SW480 (cell line): ENCODE measurements at places on chromosomes 12 and 14.

DNA sequence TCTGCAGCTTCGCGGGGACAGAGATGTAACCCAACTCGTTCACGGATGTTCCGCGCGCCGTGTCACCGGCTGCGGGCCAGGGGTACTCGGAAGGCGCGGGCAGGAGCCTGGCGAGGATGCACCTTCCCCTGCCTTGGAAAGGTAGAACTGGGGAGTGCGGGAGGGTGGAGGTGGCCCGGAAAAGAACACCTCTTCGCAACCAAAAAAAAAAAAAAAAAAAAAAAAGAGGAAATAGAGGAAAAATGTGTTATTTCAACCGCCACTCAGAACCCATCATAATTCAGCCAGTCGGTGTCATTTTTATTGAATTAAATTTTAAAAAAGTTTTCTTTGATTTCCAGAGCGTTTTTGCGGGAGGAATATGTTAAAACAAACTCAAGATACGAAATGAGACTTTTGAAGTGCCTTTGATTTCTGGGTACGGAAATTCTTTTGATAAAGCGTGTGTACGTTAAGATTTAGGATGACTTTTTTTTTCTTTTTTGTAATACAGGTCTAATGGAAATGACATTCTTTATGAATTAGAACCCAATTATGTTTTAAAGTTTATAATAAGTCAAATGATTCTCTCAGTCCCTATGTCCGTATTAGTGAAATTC, 8.9 kb downstream of the CDKN1B start:
- DNase-seq = no peak

GRCh38 chr12:88816201-88816600, 235.9 kb upstream of the KITLG start:
- no peak for DNase-seq

GRCh38 chr12:38890102-38890855, 15.1 kb downstream of the CPNE8 start:
- no peak for DNase-seq

- DNase-seq = no peak
Measured at GRCh38 chr14:103393070-103393469, 7.9 kb downstream of the MARK3 start.

DNA sequence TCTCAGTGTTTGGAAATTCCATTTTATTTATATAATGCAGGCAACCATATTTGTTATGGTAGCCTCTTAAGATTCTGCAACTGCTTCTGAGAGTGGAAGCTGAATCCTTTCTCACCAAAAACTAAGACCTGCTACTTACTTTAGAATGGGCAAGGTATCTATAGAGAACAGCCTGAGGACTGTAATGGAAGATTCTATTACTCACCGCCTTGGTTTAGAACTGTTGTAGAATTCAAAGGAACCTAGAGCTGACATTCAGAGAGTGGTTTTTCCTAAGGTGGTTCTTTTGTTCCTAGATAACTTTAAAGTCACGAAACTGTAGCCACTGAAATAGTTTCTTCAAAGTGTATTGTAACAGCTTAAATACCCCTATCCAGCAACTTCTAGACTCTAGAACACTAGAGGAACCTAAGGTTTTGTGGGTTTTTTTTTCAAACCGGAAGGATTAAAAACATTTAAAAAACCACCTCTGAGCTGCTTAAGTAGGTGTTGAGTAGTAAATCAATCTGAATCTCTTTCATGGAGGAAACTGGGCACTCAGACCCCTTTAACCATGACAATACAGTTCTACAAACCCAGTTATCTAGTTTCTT, 4.2 kb downstream of the TDP1 start:
- no peak for DNase-seq

DNA sequence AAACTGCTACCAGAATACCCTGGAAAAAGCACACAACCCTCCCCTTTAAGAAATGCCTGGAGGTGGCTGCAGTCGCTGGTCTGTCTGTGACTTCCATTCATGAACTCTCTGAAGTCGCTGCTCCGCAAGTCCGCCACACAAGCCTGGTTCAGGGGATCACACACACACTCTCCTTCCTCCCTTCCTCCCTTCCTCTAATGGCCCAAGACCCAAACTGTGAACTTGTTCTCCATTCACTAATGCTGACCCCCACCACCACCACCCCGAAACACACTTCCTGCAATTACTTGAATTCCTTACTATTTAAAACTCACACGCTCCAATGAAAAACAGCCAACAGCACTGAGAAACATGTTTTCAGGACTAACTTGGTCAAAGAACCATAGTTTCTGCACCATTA, 1.0 kb upstream of the LMO3 start:
- no peak for DNase-seq

DNA sequence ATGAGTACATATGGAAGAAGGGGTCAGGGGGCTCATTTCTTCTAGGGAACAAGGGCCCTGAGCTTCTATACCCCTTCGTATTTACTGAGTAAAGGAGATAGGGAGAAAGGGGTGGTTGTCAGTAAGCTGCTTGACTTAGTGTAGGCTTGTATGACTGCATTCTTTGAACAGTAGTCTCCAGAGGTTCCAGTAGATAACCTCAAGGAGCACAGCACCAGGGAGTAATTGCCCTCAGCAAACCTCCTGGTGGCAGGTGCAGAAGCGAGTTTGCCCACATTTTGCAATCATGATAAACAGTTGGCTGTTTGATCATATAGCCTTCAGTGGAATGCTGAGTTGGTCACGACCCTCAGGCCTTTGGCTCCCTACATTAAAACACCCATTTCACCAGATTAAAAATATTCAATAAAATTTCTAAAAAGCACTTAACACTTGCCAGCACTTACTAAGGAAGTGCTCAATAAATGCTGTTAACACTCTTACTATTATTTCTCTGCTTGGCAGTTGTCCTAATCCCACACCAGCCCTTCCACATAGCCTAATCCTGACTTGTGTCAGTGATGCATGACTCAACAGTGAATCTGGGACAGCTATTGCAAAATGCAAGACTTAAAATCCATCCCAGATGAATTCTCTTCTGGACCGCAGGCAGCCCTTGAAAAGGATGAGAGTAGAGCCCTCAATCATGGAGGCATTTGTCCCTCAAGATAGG, 3.7 kb upstream of the DHRS4L2 start:
- DNase-seq = no peak

DNA sequence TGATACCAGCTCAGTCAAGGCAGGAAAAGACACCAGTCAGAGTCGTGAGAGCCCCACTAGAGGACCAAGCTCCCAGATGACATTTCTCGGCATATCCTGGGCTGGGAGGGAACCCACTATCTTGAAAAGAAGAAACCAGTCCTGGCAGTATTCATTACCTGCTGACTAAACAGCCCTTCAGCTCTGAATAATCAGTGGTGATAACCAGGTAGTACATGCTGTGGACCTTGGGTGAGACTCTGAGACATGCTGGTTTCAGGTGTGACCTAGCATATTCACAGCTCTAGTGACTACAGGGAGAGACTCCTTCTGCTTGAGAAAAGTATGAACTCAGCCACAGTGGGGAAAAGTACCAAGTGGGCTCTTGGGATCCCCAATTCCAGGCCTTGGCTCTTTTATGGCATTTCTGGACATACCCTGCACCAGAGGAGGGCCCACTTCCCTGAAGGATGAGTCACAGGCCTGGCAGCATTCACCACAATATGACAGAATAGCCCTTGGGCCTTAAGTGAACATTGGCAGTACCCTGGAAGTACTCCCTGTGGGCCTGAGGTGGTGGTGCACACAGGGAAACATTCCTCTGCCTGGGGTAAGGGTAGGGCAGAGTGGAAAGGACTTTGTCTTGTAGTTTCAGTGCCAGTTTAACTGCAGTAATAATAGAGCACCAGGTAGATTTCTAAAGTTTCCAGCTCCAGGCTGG, 82.6 kb upstream of the SLC38A4 start:
- peak; percentile 14 for DNase-seq

DNA sequence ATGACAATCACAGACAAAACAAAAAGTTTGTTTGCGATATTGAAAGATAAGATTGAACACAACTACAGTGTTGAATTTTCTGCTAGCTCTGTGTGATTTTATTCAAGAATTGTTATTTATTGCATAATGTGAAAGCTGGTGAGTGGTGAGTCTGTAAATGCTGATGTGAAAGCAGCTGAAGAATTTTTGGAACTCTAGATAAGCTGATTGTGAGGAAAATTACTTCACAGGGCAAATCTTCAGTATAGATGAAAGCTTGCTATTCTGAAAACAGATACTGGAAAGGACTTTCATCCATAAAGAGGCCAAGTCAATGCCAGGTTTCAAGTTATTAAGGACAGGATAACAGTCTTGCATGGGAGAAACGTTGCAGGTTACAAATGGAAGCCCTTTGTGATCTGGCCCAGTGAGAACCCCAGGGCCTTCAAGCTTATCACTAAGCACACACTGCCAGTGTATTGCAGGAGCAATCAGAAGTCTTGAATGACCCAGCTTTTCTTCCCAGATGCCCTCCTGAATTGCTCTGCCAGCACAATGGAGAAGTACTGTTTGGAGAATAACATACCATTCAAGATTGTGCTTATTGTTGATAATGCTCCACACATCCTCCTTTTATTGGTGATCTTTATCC, 153.7 kb downstream of the PCNX1 start:
- no peak for DNase-seq

- no peak for DNase-seq
Measured at GRCh38 chr12:95949477-95950206, 6.5 kb downstream of the AMDHD1 start.

GRCh38 chr12:4169959-4170358, 103.6 kb upstream of the CCND2 start:
- no peak for DNase-seq

GRCh38 chr14:91394105-91395081, 23.2 kb downstream of the CCDC88C start:
- no peak for DNase-seq

DNA sequence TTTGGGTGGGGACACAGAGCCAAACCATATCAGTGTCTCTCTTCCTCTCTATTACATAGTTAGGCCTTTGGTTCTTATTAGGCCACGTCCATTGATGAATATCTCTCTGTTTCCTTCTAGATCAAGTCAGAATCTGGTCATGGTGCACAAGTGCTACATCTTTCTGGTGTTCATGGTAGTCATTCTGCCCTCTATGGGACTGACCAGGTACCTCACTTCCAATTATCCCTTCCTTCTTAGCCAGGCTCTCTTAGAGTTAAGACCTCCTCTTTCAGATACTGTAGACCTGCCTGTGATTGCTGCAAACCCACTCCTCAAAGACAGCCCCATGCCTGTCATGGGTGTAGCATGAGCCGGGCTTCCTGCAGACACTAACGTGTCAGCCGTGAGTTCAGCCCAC, 25.2 kb downstream of the NGB start:
- DNase-seq = no peak

DNA sequence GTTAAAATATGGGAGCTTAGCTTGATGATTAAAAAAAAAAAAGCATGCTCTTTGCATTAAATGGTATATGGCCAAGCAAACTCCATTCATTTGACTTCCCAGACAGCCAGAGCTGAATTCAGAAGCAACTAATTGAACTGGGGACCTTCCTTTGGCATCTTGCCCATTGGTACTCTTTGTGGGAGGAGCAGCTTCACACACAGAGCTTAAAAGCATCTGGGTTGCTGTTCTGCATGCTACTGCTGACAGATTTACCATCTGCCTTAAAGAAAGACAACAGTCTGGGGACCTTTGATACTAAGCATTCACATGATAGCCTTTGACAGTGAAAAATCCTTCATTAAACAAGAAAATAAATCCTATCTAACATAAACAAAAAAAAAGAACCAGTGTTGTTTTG, 977.9 kb downstream of the TMTC2 start:
- no peak for DNase-seq

DNA sequence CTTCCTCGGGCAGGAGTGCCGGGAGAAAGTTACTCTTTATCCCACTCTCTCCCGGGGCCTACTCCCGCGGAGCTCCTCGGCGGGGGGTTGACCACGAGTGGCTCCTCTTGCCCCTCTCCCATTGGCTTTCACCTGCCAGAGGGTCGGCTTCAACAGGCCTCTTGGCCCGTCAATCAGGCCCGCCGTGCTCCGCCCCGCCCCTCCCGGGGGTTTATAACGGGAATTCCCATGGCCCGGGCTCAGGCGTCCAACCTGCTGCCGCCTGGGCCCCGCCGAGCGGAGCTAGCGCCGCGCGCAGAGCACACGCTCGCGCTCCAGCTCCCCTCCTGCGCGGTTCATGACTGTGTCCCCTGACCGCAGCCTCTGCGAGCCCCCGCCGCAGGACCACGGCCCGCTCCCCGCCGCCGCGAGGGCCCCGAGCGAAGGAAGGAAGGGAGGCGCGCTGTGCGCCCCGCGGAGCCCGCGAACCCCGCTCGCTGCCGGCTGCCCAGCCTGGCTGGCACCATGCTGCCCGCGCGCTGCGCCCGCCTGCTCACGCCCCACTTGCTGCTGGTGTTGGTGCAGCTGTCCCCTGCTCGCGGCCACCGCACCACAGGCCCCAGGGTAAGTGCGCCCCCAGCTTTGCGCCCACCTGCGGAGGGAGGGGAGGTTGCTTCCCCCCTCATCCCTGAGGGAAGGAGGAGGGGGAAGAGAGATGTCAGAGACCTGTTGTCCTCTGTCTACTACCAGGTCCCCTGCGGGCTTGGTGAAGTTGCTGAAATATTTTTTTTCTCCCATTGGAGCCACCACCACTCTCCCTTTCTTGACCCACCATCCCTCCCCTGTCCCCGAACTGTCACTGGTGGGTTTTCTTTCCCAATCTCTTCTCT, at the start of gene SMOC1:
TSS of gene SMOC1 (plus strand) at position 242 of the 869 bp plus-strand sequence. CDS start at position 505, 263 bp downstream.
- DNase-seq = no peak

- peak; percentile 71 for DNase-seq
Measured at GRCh38 chr12:12081836-12082497, 11.2 kb downstream of the BCL2L14 start.

DNA sequence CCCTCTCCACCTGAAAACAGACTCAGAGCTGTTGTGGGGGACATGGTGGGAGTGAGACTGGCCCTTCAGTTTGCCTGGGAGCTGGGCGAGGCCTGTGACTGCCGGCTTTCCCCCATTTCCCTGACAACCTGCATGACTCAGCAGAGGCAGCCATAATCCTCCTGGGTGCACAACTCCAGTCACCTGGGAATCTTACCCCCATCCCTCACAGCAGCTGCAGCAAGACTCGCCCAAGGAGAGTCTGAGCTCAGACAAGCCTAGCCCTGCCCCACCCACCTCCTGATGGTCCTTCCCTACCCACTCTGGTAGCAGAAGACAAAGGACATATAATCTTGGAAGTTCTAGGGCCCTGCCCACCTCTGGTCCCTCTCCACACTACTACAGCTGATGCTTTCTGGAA, 207.3 kb upstream of the ARID2 start:
- no peak for DNase-seq

DNA sequence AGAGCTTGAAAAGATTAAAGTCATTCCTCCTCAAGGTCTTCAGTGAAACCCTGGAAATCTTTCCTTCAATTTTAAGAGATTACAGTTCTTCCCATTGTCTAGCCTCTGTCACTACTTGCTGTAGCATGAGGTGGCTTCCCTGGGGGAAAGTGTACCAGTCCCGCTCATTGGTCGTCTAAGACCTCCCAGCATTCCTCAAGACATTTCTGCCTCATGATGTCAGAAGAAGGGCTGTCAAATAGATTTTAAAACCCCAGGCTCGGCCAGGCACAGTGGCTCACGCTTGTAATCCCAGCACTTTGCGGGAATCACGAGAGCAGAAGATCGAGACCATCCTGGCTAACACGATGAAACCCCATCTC, 46.7 kb downstream of the SMUG1 start:
- no peak for DNase-seq
